ENCODE measurements at places on chromosomes 7 and 10. TPM values are rescaled to one million over a fixed set of nuclear protein-coding genes. Genes with fewer than 3 reads are reported as not detected.

DNA sequence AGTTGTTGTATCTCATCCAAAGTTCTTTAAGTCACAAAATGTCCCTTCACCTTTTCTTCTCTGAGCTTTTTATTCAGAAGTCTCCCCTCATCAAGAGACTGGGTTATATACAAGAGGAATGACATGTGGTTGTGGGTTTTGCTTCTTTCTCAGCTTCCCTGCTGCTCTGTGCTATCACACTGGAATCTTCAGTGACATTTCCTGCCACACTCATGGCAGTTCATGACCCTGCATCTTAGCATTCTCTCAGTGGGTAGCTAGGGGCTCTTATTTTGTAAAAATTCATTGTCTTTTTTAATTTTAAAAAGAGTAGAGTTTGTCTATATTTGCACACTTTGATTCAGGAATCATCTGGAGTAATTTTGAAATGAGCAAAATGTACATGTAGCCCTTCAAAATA lies 236.9 kb upstream of the TMEM229A start:
- no peaks in the 10 kb centered on the region for H3K36me3 ChIP-seq
- no peak overlapping the region for H3K4me3 ChIP-seq
- no peaks in the 10 kb centered on the region for H3K4me1 ChIP-seq
- no peak overlapping the region for H3K27ac ChIP-seq
- H3K27me3 ChIP-seq: no peaks in the 10 kb centered on the region

- peaks cover 41% of the 10 kb centered on the region for H3K4me1 ChIP-seq
- peak overlapping the region; percentile 92 for H3K27ac ChIP-seq
- no peaks in the 10 kb centered on the region for H3K36me3 ChIP-seq
- peak; percentile 85 for DNase-seq
Measured at GRCh38 chr10:110081911-110082310, 74.1 kb downstream of the ADD3 start.

DNA sequence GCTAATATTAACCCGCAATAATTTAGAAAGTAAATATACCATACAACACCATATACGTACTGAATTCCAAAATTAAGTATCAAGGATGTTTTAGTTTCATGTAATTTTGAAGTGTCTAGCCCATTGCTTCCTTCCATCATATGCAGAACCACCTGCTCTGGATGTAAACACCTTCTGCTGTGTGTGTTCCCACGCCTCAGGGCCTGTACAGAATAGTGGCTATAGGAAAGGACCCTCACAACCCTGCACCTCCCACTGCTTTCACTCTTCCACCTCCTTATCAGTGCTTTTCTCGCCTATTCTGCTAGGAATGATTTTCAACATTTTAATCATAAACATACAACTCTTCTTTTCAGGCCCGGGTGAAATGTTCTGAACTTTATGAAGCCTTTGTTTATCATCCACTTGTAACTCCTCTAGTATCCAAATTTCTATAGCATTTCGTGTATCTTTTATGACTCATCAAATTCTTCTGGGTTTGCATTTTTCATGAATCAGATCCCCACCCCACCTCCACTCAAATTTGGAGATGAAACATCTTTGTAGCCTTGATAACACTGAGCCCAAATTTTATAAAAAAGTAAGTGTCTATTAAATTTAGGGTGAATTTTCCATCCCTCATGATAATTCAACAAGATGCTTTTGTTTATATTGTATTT lies 1106.8 kb upstream of the C7orf33 start:
- H3K27ac ChIP-seq: peak overlapping the region; percentile 55
- H3K27me3 ChIP-seq: no peaks in the 10 kb centered on the region

DNA sequence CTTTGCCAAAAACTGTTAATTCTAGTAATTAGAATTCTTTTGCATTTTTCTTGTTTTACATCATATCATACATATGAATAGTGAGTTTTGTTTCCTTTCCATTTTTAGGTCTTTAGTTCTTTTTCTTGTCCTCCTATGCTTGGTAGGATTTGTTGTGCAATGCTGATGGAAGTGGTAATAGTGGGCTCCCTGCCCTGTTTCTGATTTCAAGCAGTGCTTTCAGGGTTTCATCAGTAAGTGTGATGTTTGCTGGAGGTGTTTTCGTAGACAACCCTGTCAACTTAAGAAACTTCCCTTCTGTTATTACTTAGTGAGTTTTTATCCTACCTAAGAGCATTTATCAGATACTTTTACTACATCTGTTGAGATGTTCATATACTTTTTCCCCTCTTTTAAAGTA lies 50.5 kb downstream of the CSGALNACT2 start:
- no peaks in the 10 kb centered on the region for H3K27me3 ChIP-seq
- no peak overlapping the region for H3K4me3 ChIP-seq
- H3K36me3 ChIP-seq: no peaks in the 10 kb centered on the region
- no peak for DNase-seq
- no peaks in the 10 kb centered on the region for H3K4me1 ChIP-seq

- no peak overlapping the region for H3K4me3 ChIP-seq
- H3K36me3 ChIP-seq: peaks cover 77% of the 10 kb centered on the region
Measured at GRCh38 chr10:33228426-33228825, 106.0 kb downstream of the NRP1 start.

DNA sequence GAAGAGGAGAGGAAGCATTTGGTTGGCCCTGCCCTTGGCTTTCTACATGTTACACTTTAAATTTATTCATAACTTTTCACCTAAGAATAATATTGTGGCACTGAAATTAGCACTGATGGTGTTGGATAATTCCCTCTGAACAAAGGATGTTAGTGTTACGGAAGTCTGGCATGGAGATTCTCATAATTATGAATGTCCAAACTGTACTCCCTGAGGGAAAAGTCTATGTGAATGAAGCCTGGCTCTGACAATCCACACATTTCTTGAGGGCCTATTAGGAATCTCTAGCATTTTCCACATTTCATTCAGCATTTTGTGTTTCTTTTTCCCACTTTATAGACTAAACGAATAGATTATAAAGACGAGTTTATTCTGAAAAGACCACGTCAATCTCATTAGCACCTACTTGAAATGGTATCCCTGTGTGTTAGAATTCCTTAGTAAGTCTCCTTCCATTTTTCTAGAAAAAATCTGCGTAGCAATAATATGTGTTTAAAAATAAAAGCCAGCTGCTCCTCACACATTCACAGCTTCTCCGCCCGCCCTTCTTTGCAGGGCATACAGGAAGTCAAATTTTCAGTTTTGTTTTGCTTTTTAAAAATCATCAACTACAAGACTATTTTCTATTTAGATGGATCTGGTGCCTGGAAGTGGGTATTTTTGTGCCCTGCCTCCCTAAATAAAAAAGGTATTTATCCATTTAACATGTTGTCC lies 131.8 kb upstream of the PALS2 start:
- DNase-seq: no peak
- no peak overlapping the region for H3K4me3 ChIP-seq
- H3K36me3 ChIP-seq: no peaks in the 10 kb centered on the region
- no peak overlapping the region for H3K27ac ChIP-seq
- no peaks in the 10 kb centered on the region for H3K4me1 ChIP-seq

GRCh38 chr10:122164023-122164601 lies 107.0 kb upstream of the BTBD16 start:
- DNase-seq: no peak
- no peaks in the 10 kb centered on the region for H3K27me3 ChIP-seq
- no peaks in the 10 kb centered on the region for H3K4me1 ChIP-seq
- H3K36me3 ChIP-seq: no peaks in the 10 kb centered on the region
- H3K4me3 ChIP-seq: no peak overlapping the region
- H3K27ac ChIP-seq: no peak overlapping the region

GRCh38 chr10:30364345-30365268 lies 15.5 kb upstream of the MTPAP start:
- DNase-seq: no peak
- no peaks in the 10 kb centered on the region for H3K27me3 ChIP-seq
- no peak overlapping the region for H3K27ac ChIP-seq
- H3K4me1 ChIP-seq: peaks cover 8% of the 10 kb centered on the region
- H3K36me3 ChIP-seq: no peaks in the 10 kb centered on the region
- no peak overlapping the region for H3K4me3 ChIP-seq

The KNDC1 gene
- total RNA-seq: not detected

The TRPV5 gene
- not detected for total RNA-seq

The GLI3 gene
- 9.6 TPM for total RNA-seq

The CDHR1 gene
- total RNA-seq: not detected
